ENCODE measurements at places on chromosomes 11 and 22.

GRCh38 chr22:20464096-20464614, 26.5 kb upstream of the SCARF2 start:
- no peaks in the 10 kb centered on the region for H3K36me3 ChIP-seq
- no peaks in the 10 kb centered on the region for H3K27me3 ChIP-seq
- no peak for DNase-seq
- no peak overlapping the region for H3K27ac ChIP-seq
- no peaks in the 10 kb centered on the region for H3K4me1 ChIP-seq
- no peak overlapping the region for H3K4me3 ChIP-seq

- H3K27me3 ChIP-seq = no peaks in the 10 kb centered on the region
- H3K4me1 ChIP-seq = peaks cover 47% of the 10 kb centered on the region
- peak; percentile 65 for DNase-seq
- no peak overlapping the region for H3K4me3 ChIP-seq
- H3K27ac ChIP-seq = peak overlapping the region; percentile 91
- H3K36me3 ChIP-seq = no peaks in the 10 kb centered on the region
Measured at GRCh38 chr11:36361901-36362391, 65.9 kb downstream of the PRR5L start.

DNA sequence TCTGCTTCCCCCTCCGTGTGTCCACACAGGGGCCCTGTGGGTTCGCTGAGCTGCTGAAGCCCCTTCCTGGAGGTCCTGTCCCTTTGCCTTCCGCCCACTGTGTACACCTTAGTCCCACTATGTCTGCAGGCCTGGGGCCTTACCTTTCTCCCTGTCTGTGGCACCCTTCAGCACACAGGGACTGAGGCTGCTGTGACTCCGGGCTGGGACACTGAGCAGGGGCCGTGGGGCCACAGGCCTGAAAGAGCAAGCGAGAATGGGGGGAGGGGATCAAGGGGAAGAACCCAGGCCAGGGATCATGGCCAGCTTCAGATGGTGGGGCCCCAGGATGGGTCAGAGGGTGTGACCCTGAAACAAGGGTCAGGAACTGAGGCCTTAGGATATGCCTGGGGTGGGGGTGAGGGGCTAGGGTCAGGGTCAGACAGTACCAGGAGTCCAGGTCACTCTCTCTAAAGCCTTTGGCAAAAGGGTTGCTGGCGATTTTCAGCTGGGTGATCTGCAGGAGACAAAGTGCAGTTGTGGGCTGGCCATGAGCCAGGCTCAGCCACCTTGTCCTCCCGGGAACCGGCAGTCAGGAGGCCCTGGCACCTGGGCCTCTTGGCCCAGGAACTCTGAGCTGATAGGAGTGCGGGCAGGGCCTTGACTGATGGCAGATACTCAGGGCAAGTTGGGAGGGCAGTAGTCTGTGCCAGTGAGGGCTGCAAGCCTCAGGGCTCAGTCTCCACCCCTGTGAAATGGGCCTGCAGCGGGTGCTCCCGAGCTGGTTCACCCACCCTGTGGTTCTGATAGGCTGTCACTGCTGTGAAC, 2.6 kb upstream of the NUDT8 start:
- no peaks in the 10 kb centered on the region for H3K27me3 ChIP-seq
- DNase-seq = no peak
- H3K4me3 ChIP-seq = no peak overlapping the region
- no peak overlapping the region for H3K27ac ChIP-seq

GRCh38 chr22:18075720-18076497, 1.9 kb upstream of the PEX26 start:
- no peak for DNase-seq
- H3K4me3 ChIP-seq = no peak overlapping the region
- H3K27ac ChIP-seq = peak overlapping the region; percentile 95
- H3K36me3 ChIP-seq = peaks cover 7% of the 10 kb centered on the region
- H3K27me3 ChIP-seq = no peaks in the 10 kb centered on the region

GRCh38 chr11:93039531-93040240, 70.2 kb downstream of the MTNR1B start:
- H3K4me3 ChIP-seq = no peak overlapping the region
- no peaks in the 10 kb centered on the region for H3K27me3 ChIP-seq
- DNase-seq = no peak
- no peak overlapping the region for H3K27ac ChIP-seq
- no peaks in the 10 kb centered on the region for H3K36me3 ChIP-seq

- H3K27ac ChIP-seq = no peak overlapping the region
- H3K4me1 ChIP-seq = no peaks in the 10 kb centered on the region
- no peak overlapping the region for H3K4me3 ChIP-seq
- H3K27me3 ChIP-seq = peaks cover 9% of the 10 kb centered on the region
- H3K36me3 ChIP-seq = no peaks in the 10 kb centered on the region
Measured at GRCh38 chr22:32625985-32626384, 151.4 kb downstream of the FBXO7 start.

DNA sequence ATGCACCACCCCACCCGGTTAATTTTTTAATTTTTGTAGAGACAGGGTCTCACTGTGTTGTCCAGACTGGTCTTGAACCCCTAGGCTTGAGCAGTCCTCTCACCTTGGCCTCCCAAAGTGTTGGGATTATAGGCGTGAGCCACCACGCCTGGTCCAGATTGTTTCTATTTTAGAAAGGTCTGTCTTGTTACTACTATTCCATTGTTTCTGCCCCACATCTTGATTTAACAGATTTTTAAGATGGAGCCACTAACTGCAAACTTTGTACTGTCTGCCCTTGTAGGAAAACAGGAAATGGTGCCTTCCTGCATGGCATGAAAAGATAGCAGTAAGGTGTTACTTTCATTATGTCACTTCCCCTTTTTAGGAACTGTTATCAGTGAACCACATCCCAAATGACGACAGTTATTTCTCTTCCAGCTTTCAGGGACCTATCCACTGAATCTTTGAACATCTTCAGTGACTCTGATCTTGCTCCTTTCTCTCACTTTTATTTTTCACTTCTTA, 23.2 kb downstream of the TAF1D start:
- no peak for DNase-seq
- H3K27me3 ChIP-seq = no peaks in the 10 kb centered on the region
- H3K4me1 ChIP-seq = no peaks in the 10 kb centered on the region
- no peak overlapping the region for H3K4me3 ChIP-seq
- H3K36me3 ChIP-seq = no peaks in the 10 kb centered on the region
- H3K27ac ChIP-seq = no peak overlapping the region

GRCh38 chr11:66745356-66746235, 16.6 kb upstream of the SPTBN2 start:
- H3K27me3 ChIP-seq = no peaks in the 10 kb centered on the region
- DNase-seq = no peak
- no peaks in the 10 kb centered on the region for H3K36me3 ChIP-seq
- peak overlapping the region; percentile 82 for H3K4me3 ChIP-seq

GRCh38 chr11:9722023-9722422, 58.1 kb downstream of the SWAP70 start:
- H3K27me3 ChIP-seq = no peaks in the 10 kb centered on the region
- peaks cover 2% of the 10 kb centered on the region for H3K36me3 ChIP-seq
- no peak overlapping the region for H3K4me3 ChIP-seq
- H3K4me1 ChIP-seq = peaks cover 6% of the 10 kb centered on the region
- DNase-seq = no peak

DNA sequence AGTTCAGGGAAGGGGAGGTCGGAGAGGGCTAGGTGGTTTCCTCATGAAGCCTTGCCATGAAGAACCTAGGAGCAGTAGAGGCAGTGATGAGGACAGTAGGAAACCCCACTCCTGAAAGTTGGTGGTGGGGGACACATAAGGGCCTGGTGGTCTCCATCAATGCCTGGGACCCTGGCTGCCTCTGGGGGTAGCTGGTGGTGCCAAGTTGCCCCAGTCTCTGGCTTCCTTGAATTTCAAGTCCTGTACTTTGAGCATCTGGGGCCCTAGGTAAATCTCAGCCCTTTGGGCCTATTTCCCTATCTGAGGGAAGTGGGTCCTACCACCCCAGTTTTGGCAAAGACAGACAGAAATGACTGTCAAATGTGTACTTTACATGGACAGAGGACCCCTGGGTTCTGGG, 28.1 kb downstream of the AMPD3 start:
- peaks cover 23% of the 10 kb centered on the region for H3K36me3 ChIP-seq
- no peak overlapping the region for H3K4me3 ChIP-seq
- DNase-seq = no peak
- H3K27ac ChIP-seq = no peak overlapping the region
- H3K4me1 ChIP-seq = peaks cover 9% of the 10 kb centered on the region

DNA sequence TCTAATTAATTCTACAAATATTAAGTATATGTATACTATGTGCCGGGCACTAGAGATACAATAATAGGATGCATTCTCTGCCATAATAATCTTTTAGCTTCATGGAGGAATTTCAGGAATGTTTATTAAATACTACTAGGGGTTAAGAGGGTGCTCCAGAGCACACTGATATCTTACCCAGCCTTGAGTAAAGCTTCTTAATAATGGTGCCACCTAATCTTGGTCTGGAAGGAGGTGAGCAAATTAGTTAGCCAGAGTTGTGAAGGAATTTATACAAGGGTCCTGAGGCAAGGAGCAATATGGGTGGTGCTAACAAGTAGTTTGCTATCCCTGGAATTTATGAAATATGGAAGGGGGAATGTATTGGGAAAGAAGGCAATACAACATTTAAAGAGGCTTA, 21.7 kb downstream of the ELP4 start:
- no peak for DNase-seq
- H3K36me3 ChIP-seq = no peaks in the 10 kb centered on the region
- no peaks in the 10 kb centered on the region for H3K27me3 ChIP-seq
- H3K4me1 ChIP-seq = no peaks in the 10 kb centered on the region
- no peak overlapping the region for H3K4me3 ChIP-seq
- H3K27ac ChIP-seq = no peak overlapping the region

DNA sequence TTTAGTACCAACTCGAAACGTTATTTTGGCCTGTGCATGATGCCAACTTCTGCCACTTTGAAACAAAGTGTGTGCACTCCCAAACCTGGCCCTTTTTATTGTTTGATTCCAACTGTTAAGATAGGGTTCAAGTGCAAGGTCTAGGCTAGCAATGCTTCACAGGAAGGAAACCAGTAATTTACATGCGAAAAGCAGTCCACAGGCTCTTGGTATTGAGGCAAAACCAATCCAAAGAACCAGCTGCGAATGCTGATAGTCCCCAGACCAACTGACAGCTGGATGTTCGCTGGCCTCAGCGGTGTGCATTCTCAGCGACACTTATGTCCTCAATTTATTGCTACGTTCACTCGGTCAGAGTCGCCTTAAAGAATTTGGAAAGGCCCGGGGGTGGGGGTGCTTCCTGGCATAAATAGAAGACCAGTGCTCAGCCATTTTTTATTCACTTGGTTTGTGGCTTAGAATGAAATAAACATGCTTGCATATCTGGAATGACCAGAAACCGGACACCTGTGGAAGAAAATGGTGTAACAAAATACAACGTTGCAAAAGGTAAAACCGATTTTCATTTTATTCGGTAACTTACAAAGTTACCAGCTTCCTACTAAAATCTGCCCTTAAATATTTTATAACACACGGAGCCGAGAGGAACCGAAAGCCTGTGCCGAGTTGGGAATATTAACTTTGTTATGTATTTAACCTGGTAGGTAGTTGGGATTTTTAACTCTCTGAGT, 1.6 kb downstream of the CPT1A start:
- H3K4me1 ChIP-seq = peaks cover 37% of the 10 kb centered on the region
- no peaks in the 10 kb centered on the region for H3K36me3 ChIP-seq
- peak overlapping the region; percentile 86 for H3K4me3 ChIP-seq
- H3K27me3 ChIP-seq = peaks cover 6% of the 10 kb centered on the region
- no peak for DNase-seq

- H3K4me3 ChIP-seq = no peak overlapping the region
- H3K27me3 ChIP-seq = peaks cover 2% of the 10 kb centered on the region
- no peaks in the 10 kb centered on the region for H3K36me3 ChIP-seq
- H3K27ac ChIP-seq = no peak overlapping the region
Measured at GRCh38 chr11:71223081-71223405, 29.3 kb downstream of the SHANK2 start.

- H3K27me3 ChIP-seq = no peaks in the 10 kb centered on the region
- no peaks in the 10 kb centered on the region for H3K36me3 ChIP-seq
- DNase-seq = no peak
- H3K27ac ChIP-seq = no peak overlapping the region
Measured at GRCh38 chr11:96103102-96103501, 179.2 kb upstream of the MTMR2 start.

DNA sequence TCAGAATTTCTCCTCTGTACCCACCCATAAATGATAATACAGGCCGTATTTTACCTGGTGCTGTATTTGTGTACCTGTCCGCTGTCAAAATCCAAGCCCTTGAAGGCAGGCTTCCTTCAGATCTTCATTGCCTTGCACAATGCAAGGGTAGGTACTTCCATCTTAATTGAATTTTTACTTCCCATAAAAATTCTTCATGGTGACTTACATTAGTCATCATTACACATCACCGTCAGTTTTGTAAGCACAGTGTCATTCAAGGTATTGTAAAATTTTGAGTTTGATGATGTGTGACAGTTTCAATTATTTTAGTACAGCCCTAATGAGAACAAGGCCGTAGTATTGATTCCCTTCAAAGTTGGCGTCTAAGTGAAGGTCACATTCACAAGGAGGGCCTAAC, 770 bp upstream of the TSG101 start:
- no peaks in the 10 kb centered on the region for H3K36me3 ChIP-seq
- DNase-seq = no peak
- peaks cover 10% of the 10 kb centered on the region for H3K4me1 ChIP-seq
- peak overlapping the region; percentile 89 for H3K4me3 ChIP-seq
- no peaks in the 10 kb centered on the region for H3K27me3 ChIP-seq

DNA sequence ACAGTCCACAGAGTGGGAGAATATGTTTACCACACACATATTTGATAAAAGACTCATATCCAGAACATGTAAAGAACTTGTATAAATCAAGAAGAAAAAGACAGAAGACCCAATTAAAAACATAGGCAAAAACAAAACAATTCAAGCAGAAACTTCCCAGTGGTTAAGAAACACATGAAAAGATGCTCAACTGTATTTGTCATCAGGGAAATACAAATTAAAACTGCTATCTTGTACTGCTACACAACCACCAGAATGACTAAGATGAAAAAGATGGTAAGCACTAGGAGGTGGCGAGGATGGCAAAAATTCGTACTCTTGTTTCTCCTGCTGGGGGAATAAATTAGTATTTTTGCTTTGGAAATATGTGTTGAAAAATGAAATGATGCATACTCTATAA, 192.3 kb upstream of the C11orf87 start:
- no peak overlapping the region for H3K4me3 ChIP-seq
- no peaks in the 10 kb centered on the region for H3K27me3 ChIP-seq
- no peak overlapping the region for H3K27ac ChIP-seq
- no peak for DNase-seq
- no peaks in the 10 kb centered on the region for H3K4me1 ChIP-seq

GRCh38 chr11:131668500-131669400, 298.3 kb downstream of the NTM start:
- H3K4me3 ChIP-seq = no peak overlapping the region
- H3K27me3 ChIP-seq = no peaks in the 10 kb centered on the region
- H3K36me3 ChIP-seq = no peaks in the 10 kb centered on the region
- DNase-seq = no peak
- H3K27ac ChIP-seq = no peak overlapping the region

Measured in keratinocyte (primary cell).